Stimulated activated CD4-positive, alpha-beta T cell treated with anti-CD3 and anti-CD28 coated beads, TNF-alpha, amount 100 ng/mL, for 48 hours (primary cell): ENCODE measurements at places on chromosomes 11 and 22.

DNA sequence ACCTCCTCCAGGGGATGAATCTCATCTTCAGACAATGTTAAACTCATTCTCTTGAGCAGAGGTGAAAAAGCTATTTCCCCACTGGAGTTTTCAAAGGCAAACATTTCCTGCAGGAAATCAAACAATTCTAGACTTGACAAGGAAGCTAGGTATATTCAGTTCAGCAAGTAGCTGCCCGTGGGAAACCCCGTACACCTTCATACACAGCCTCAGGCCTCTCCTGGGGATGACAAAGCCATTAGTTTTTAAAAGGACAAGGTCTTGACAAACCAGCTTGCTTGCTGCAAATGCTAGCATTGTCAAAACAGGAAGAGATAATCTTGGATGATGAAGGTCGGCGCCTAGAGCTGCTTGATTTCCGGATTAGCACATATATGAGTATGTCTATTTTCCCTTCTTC lies 1630.8 kb upstream of the TENM4 start:
- no peak for DNase-seq

GRCh38 chr11:60952742-60953170 lies 780 bp upstream of the SLC15A3 start:
- DNase-seq = no peak

DNA sequence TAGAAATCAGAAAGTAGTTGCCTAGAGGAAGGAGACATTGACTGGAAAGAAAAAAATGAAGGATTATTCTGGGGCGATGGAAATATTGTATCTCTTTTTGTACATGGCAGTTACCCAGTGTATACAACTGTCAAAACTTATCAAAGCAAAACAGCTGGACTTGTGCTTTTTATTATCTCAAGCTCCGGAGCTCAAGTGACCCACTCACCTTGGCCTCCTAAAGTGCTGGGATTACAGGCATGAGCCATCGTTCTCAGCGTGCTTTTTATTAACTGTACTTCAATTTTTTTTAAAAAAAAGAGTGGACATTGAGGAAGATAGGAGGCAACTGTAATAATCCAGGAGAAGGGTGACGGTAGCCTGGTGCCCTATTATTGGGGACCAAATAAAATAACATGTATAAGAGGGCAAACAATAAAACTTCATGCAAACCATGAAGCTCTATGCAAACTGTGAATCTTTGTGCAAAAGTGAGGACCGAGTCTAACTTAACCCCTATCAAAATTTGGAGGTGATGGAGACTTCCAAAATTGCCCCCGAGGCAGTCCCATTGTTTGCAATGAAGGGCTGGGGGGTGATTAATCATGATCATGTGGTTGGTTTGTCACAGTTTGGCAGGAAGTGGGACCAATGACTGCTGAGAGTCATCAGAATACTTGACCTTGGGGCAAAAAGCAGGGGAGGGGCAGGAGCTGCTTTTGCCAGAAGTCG lies 23.5 kb downstream of the FZD4 start:
- DNase-seq = no peak

DNA sequence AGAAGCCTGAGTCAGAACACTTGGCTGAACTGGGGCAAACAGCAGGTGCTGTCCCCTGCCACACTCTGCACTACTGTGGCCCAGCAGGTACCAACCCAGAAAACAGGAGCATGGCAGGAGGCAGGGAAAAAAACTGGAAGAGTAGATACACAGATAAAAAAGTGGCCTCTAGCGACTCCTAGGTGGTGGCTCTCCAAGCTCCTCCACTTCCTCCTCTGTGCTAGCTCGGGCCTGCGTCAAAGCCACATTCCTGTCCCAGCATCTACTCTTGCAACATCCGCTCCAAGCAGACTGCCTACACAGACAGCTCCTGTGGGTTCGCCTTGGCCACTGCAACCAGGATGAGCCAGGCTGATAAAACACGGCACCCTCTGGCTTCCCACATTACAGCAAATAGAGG lies 6.9 kb downstream of the OR8B12 start:
- DNase-seq = no peak

GRCh38 chr11:32034680-32035079 lies 56.2 kb upstream of the RCN1 start:
- no peak for DNase-seq

GRCh38 chr11:12242966-12243365 lies 132.6 kb downstream of the MICAL2 start:
- no peak for DNase-seq

DNA sequence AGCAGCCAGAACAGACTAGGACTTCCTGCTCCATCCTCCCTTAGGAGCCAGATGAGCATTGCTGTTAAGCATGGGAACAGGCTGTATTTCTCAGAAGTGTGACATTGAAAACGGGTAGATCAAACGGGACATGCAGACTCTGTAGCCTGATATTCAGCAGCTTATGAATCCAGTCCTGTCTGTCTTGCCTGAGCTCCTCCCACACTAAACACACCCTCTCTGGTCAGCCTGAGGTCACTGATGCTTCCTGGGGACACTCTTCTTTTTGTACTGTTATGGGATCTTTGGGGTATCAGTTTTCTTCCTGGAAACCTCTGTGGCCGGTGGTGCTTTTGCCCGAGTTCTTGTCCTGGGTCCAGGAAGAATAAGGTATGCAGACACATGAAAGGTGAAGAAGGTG lies 35.8 kb downstream of the C11orf91 start:
- no peak for DNase-seq

- DNase-seq = no peak
These were observed 493.5 kb downstream of the DLG2 start for GRCh38 chr11:85133636-85134035.

DNA sequence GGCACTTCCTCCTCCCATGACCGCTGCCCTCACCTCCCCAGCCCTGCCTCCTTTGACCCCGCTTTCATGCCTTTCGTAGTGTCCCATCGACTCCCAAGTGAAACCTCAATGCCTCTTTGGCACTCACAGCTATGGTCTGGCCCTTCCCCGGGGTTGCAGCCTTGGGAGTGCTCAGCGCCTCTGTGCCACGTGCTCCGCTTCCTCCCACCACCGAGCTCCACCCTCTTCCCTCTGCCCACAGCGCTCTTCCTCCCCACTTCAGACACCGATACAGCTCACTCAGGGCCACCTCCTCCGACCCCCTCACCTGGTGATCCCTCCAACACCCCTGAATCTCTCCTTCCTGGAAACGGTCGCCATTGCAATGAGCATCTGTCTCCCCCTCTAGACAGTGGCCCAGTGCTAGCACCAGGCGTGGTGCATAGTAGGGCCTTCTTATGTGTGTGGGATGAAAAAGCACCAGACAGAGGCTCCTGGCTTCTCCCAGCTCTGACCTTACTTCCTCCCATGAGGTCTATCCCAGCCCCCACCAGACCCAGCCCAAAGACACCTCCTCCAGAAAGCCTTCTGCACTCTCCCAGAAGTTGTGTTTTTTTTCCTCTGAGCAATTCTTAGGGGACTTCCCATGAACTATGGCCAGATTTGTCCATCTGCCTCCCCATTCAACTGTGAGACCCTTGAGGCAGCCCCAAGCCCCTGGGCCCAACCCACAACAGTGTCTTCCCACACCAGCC lies 16.4 kb upstream of the SCGB1A1 start:
- DNase-seq = peak; percentile 27

DNA sequence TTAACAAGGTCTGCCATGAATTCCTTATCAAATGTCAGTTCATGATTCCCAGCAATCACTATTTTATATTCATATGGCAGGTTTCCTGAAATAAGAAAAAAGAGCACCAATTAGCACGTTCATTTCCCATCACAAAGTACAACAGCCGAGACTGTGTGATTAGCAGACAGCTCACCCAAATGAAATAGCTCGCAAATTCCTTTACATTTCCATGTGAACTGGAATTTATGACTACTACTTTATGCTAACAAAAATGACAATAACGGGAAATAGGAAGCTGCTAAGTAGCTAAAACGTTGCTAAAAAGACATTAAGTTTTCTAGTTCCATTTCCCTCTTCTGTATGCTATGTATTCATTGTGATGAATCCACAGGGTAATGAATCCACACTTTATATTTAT lies 90.7 kb downstream of the MPPED2 start:
- DNase-seq = no peak

- no peak for DNase-seq
These were observed 3.0 kb upstream of the RFPL3 start for GRCh38 chr22:32354360-32355351.

- no peak for DNase-seq
These were observed 121.7 kb downstream of the MIAT start for GRCh38 chr22:26779108-26779507.

GRCh38 chr11:111347002-111347722 lies 31.9 kb downstream of the POU2AF1 start:
- DNase-seq = no peak

GRCh38 chr11:69468911-69469885 lies 12.3 kb upstream of the LINC01488 start:
- DNase-seq = no peak

DNA sequence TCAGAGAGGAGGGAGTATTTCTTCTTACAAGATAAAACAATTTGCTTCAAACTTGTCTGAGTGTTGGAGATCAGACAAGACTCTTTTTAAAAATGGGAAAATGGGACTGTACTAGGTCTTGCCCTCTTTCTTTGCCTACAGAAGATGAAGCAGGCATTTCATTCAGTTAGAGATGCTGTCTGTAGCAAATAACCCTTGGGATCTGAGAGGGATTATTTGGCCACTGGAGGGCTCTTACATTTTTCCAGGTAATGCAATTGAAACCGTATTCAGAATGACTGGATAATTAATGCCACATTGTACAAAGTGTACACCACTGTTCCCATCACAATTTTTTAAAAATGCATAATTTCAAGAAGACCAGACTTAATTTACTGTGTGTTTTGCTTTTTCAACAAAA lies 258.5 kb upstream of the KIRREL3 start:
- no peak for DNase-seq

- DNase-seq = no peak
These were observed 233.9 kb downstream of the FAT3 start for GRCh38 chr11:92458486-92458885.

- no peak for DNase-seq
These were observed 36.1 kb downstream of the PDE3B start for GRCh38 chr11:14679662-14680061.

DNA sequence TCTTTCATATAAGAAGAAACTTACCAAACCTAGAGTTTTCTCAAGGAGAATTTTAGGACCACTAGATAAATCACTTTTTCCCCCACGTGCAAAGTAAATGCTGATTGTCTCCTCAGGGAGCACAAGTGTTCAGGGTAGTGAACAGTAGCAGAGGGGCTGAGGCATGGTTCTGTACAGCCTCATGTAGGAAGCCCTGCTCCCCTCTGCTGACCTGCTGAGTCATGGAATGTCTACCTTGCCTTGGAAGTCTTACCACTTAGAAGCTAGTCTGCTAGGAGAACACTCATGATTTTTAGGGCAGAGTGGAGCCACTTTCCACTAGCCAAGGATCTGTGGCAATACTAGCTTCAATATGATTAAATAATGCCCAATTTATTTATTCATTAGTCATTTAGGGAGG lies 2120.6 kb upstream of the RAG2 start:
- DNase-seq = no peak
